ENCODE measurements at places on chromosomes 5 and 9.

- no peak for DNase-seq
Observed at GRCh38 chr5:132825834-132826391, 4.5 kb downstream of the SHROOM1 start.

DNA sequence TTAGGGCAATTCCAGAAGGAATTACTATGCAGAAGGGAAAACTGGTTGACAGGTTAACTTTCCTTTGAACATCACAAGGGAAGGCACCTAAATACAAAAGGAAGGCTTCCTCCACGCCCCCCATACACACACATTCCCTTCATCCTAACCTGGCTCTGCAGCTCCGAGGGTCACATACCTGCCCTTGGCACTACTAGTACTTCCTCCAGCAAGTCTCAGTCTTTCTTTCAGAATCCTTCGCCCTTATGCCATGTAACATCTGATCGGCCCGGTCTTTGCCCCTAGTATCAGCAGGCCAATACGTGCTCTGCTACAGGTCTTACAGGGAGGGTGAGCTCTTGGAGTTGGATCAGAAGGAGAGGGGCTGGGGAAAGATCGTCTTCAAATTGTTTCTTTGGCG, 1.6 kb upstream of the MARCHF6 start:
- DNase-seq = no peak

DNA sequence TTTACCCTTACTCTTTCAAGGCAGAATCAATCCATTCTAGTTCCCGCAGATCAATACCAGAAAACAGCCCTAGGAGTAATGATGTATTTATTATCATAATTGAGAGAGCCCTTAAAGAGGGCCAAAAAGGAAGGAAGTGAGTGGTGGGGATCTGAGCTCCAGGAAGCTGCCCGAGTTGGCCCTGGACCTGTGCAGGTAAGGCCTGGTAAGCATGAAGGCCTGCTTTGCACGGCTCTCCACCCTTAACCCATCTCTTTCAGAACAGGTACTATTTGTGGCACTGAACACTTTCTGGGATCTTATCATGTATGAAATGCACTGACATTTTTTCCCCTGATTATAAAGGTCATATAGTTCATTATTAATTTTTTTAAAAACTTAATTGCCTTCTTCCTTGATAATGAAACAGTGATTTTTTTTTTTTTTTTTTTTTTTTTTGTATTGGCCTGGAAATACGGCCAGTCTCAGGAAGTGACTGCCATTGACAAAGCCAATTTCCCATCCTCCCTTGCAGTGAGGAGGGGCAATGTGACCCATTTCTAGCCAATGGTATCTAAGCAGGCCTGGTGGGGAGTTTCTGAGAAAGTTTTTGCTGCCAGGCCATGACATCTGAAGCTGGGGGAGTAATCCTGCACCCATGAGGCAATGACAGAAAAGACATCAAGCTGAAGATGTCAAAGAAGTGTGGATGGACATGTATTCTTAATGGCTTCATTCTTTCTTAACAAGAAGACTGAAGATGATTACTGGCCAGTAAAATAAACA, 6.3 kb upstream of the MVB12B start:
- DNase-seq = no peak

DNA sequence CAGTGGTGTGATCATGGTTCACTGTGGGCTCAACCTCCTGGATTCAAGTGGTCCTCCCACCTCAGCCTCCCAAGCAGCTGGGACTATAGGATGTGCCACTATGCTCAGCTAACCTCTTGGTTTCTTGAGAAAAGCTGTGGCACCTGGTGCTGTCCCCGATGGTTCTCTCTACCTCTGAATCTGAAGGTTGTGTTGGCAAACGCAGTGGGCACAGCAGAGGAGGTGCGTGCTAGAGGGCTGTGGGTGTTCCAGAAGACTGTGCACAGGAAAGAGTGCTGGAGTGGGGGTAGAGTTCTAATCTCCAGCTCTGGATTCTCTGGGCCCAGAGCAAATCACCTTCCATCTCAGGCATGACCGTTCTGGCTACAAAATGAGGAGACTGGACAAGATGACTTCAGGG, 12.5 kb downstream of the RGS3 start:
- DNase-seq = no peak

DNA sequence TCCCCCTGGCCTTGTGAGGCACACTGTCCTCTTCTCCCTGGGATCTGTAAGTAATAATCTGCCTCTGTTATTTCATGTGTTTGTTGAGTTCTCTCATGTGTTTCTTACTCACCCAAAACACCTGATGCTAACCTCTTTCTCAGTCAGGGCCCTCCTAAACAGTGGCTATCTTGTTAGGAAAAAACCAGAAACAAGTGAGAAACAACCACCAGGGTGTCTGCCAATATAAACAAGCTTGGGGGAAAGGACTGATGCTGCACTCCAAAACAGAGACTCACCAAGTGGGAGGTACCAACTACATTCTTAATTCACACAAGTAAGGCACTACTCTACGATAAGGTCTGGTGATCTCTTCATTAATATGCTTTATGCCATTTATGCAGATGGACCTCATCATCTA, 564.4 kb downstream of the SEMA5A start:
- no peak for DNase-seq

DNA sequence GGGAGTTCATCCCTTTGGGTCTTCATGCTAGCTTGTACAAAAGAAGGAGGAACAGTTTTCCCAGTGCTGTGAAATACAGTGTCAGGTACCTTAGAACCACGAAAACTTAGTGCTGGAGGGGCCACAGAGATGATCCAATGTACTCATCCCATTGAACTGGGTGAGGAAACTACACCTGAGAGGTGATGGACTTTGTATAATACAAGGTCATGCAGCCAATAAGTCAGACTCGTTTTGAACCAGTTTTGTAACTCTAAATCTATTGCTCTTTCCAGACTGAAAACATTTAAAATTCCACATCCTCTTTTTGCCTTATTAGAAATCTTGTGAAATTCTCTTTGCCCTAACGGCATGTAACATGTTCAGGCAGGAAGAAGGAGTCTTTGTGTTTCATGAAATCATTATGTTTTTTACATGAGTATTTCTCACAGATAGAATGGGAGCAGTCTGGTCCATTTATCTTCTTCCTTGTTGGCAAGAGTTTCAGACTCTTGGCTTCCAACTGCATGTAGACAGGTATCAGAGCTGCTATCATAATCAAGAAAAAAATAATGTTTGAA, 146.8 kb upstream of the FBXL7 start:
- no peak for DNase-seq

DNA sequence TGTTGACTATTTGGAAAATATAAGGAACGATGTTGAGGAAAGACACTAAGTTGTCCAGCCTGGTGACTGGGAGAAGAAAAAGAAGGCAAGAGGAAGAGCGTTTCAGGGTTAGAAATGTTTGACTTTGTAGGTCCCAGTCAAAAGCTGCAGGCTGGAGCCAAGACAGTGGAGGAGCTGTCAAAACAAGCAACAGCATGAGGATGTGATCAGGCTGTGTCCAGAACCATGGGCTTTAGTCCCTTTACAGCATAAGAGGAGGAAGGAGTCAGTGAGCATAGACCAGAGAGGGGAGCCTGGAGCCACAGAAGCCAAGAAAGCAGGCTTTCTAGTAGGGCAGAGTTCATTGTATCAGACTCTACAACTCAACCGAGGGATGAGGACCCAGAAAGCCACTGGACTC, 658.5 kb downstream of the BNC2 start:
- no peak for DNase-seq

DNA sequence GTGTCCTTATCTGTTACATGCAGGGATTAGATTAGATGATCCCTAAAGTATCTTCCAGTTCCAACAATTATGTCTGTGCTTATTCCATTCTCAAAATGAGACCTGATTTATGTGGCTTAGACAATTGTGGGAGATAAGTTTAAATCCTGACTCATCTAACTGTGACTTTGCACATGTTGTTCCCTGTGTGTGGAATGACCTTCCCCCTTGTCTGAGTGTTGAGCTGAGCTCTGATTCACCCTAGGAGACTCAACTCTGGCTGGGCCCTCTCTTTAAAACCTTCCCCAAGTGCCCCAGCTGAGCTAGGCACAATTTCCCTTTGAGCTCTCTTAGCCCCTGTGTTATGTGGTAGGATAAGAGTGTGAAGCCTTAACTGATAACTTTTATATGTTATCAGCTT, 118.9 kb upstream of the ELL2 start:
- DNase-seq = no peak

- DNase-seq = no peak
Observed at GRCh38 chr5:159451197-159452052, 121.1 kb upstream of the IL12B start.

- DNase-seq = peak; percentile 44
Observed at GRCh38 chr9:6645355-6646292, at the start of gene GLDC. GLDC (minus strand) TSS chr9:6645729; CDS start chr9:6645499, 230 bp downstream.

DNA sequence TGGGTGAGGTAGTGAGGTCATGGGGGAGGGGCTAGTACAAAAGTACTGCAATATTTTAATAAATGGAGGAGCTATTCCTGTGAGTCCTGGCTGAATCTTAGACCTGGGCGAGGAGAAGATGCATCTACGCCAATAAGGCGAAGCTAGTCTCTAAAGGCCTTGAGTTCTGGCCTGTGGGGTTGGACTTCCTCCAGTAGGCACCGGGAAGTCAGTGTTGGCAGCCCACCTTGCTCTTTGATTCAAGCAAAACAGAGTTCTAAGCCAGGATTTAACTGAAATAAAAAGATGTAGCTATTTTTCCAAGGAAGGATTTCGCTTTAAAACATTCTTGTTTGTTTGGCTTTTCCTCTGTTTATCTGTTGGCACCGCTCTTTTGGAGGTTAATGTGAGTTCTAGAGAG, 244.6 kb downstream of the KIF4B start:
- no peak for DNase-seq

All from nucleus accumbens (tissue), 56 donors.